Activated T-helper 1 cell treated with Interleukin-2 at 50 U/mL for 16 hours (primary cell): ENCODE measurements at places on chromosomes 2 and 18.

GRCh38 chr2:151009437-151010175, 252.1 kb downstream of the RBM43 start:
- no peak for DNase-seq

- DNase-seq = no peak
Measured at GRCh38 chr2:172571245-172571644, 15.4 kb downstream of the PDK1 start.

DNA sequence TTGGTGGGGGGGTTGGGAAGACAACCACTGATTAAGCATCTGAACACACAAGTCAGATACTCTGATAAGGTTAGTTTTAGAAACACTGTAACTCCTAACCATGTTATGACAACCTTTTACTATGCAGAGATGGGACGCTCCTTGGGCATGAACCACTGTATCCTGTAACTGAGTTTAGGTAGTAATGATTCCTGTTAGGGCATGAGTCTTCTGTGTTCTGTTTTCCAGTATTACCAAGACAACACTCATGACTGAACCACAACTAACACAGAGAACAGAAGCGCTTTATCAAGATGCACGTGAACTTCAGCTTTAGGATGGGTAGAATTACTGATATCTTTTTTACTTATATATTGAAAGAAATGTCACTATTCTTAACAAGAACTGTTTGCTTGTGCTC, 14.1 kb upstream of the CREB1 start:
- DNase-seq = no peak

- no peak for DNase-seq
Measured at GRCh38 chr2:166627893-166628292, 133.8 kb upstream of the SCN7A start.

GRCh38 chr2:37793004-37793403, 121.6 kb upstream of the CDC42EP3 start:
- DNase-seq = no peak

- no peak for DNase-seq
Measured at GRCh38 chr2:55088400-55088799, 38.1 kb upstream of the RTN4 start.

DNA sequence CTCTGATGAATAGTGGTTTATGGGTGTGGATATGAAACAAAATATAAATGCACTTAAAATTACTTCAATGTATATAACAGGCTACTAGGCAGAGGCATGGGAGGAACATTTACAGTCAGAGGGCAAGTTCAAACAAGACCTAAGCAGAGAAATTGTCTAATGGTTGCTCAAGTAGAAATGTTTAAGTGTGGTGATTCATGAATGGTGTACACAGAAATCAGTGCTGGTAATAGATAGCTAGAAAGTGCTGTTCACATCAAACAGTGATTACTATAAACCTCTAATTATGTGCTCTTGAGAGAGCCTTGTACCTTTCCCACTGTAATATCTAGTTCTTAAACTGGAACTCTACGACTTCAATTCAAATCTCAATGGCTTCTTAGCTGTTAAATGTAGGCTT, 485.1 kb downstream of the NRXN1 start:
- DNase-seq = no peak

DNA sequence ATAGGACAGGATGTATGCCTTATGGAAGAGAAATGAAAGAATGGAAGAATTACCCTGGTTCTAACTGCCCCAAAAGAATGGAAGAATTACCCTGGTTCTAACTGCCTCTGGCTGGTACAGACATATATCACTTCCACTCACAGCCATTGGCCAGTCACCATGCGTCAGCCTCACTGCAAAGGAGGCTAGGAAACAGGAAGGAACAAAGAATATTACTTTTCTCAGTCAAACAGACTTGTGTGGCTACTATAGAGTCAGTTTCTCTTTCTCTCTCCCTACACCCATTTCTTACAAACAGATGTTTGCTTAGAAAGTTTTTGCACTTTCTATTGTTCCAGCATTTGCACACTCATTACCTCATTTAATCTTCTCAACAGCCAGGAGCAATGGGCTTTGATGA, 1111.1 kb upstream of the KLHL29 start:
- no peak for DNase-seq

GRCh38 chr2:159064446-159065301, 96.2 kb downstream of the TANC1 start:
- no peak for DNase-seq

DNA sequence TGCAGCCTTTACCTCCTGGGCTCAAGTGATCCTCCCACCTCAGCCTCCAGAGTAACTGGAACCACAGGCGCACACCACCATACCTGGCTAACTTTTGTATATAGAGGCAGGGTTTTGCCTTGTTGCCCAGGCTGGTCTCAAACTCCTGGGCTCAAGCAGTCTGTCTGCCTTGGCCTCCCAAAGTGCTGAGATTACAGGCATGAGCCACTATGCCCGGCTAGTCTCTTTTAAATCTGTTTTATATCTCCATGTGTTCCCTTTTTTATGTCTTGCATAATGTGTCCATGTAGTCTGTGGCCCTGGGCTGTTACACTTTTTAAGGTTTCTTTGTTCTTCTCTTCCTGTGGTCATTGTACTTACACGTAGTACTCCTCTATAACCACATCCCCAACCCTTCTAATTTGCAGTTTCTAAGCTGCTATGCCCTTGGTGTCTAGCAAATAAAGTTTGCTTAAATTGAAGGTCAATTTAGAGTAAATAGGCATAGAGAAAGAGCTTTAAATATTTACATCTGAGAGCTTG, 168.2 kb downstream of the MCFD2 start:
- DNase-seq = no peak

DNA sequence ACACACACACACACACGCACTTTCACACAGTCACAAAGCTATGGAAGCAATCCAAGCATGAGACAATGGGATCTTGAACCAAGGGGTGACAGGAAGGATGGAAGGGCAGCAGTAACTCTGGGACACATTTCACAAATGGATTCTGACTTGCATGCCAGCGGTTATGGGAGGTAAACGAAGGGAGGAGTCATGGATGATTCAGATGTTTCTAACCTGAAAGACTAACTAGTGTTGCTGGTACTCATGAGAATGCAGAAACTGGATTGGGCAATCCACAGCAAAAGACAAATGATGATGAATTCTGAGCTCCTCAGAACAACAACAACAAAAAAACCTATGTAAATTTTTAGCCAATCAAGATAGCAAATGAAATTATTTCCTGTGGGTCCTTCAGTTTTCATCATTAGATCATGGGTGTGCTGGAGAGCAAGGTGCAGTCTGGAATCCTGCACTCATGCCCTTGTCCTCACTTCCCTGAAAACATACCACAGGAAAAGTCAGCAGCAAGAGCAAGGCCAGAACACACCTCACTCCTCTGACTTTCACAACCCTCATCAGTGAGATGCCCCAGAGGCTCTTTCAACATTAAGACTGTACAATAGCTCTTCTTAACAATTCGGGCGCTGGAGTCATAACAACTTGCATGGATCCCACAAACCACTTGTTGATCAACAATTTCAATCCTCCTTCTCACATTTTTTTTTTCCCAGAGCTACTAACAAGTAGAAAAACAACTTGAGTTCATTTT, 32.6 kb downstream of the ABCA12 start:
- DNase-seq = no peak

GRCh38 chr2:160570376-160570775, 76.8 kb upstream of the RBMS1 start:
- DNase-seq = no peak
